ENCODE measurements at places on chromosomes 4 and X.

DNA sequence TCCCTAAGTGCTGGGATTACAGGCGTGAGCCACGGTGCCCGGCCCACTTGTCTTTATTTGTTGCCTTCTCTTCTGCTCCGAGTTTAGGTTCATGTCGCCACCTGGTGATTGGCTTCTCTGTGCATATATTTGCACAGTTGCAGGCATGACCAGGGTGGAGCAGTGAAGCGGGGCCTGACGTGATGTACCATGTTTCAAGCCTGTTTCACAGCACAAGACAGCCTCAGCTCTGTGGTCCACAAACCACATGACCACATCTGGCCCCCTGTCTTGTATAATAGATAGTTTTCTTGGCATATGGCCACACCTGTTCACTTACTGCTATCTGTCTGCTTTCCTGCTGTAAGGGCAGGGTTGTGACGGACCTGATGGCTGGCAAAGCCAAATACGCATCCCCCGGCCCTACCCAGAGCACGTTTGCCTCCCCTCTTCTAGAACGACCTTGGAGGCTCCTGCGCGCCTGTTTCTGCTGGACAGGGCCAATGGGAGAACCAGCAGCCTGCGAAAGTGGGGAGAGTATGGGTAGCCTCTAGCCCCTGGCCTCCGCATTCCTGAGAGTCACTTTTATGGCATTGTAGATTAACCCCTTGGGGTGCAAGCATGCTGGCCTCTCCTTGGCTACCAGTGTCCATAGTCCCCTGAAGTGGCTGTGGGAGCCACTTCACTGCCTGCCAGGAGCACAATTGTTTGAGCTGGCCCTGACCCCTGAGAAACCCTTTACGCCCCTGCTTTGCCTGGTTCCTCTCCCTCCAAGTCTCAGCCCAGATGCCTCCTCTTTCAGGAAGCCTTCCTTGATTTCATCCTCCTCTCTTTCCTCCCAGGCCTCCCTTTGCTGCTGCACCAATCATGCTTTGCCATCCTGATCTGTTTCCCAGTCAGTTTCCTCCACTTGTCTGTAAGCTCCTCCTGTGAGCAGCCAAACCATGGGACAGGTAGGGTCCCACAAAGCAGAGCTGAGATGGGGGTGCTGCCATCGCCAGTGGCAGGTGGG, 6.0 kb upstream of the SH3TC1 start:
- DNase-seq = no peak

DNA sequence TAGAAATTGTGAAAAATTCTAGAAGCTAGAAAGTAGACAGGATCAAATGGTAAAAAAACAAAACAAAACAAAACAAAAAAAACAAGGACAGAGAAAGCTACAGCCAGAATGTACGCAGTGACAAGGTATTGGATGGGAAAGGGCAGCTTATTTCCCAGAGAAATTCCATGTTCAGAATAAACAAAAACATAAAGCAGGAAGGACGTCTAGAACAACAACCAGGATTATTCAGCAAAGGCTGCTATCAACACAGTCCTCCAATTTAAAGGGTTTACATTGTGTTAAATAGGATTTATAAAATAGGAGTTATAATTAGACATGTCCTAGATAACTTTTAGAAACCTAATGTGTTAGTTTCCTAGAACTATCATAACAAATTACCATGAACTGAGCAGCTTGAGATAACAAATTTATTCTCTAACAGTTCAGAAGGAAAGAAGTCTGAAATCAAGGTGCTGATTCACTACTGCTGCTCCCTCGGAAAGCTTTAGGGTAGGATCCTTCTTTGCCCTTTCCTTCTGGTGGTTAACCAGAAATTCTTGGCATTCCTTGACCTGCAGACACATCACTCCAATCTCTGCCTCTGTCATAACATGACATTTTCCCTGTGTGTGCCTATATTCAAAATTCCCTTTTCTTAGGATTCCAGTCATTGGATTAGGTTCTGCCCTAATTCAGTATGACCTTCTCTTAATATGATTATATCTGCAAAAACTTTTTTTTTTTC, 175.6 kb downstream of the SNCA start:
- no peak for DNase-seq

GRCh38 chr4:94403751-94404150, 48.0 kb upstream of the PDLIM5 start:
- no peak for DNase-seq

- DNase-seq = no peak
Measured at GRCh38 chr4:16118090-16118489, 34.3 kb upstream of the PROM1 start.

GRCh38 chr4:30028826-30029225, 691.3 kb upstream of the PCDH7 start:
- no peak for DNase-seq

DNA sequence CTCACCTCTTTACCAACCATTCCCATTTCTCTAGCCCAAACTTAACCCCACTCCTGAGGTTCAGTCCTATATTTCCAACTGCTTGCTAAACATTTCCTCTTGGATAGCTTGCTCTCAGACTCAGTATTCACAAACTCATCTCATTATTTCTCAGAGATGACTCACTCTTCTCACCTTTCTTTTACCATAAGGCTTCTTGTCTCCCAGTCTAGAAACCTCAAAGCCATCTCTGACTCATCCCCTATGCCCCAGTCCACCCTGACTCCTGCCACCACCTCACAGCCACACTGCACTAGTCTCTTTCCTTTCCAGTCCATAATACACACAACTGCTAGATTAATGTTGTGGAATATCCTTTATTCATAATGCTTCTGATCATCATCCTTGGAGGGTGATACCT, 4.8 kb downstream of the FRMPD3 start:
- DNase-seq = no peak

DNA sequence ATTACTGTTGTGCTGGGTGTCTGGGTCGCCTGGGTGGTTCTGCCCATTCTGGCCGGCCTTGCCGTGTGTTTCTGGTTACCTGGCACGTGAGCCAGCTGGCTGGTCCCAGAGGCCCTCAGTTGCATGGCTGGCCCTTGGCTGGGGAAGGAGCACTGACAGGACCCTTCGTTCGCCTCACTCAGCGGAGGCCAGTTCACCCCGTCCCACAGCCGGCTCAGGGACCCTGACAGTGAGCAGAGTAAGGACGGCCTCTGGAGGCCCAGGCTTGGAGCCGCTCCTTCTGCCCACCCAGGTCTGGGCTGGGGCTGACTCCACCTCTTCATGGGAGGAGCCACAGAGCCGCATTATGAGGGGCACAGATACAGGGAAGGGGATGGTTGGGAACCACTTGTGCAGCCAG, 20.3 kb upstream of the HGFAC start:
- no peak for DNase-seq

GRCh38 chr4:151744614-151745013, 16.2 kb downstream of the GATB start:
- DNase-seq = no peak

- no peak for DNase-seq
Measured at GRCh38 chr4:47667552-47667951, 170.3 kb downstream of the CORIN start.

DNA sequence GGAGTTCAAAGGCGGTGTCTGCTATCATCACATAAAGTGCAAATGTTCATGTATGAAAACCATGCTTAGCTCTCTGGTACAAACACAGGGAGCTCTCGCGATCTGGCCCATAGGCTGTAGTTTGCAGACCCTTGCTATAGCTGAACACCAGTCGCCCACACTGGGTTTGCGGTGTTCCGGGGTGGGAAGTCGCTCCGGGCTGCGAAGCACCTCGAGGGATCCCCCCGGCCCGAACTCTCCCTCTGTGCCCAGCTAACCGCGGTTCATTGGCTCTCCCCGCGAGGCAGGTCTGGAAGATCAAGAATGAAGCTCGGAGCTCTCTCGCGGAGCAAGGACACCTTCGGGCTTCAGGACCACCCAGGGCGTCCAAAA, 341 bp upstream of the PRPS2 start:
- DNase-seq = no peak

DNA sequence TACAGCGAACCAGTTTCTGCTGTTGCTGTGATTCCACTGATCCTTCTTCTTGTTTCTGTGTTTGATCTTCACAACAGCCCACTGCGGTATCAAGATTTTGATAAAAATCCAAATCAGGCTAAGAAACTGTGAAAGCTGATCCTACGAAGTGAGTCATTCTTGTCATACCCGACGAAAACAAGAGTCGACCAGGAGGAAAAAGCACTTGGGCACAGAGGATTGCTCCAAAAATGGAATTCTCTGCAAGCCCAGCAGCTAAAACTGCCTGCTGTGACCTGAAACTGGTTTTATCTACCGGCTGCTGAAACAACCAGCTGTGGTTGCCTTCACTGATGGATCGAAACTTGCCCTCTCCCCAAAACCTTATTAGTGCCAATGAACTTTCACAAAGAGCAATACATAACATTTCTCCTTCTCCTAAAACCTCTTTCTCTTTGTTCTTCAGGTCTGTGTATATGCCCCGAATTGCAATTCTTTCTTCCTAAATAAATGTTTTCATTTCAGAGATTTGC, 607.0 kb upstream of the PRKX start:
- no peak for DNase-seq

GRCh38 chrX:106802388-106803275, at the start of gene TBC1D8B:
Gene TBC1D8B, plus strand, starts transcription at chrX:106802673. Its CDS starts 181 bp downstream, at chrX:106802854.
- peak; percentile 90 for DNase-seq

- DNase-seq = no peak
Measured at GRCh38 chr4:3829211-3829955, 63.2 kb downstream of the ADRA2C start.

DNA sequence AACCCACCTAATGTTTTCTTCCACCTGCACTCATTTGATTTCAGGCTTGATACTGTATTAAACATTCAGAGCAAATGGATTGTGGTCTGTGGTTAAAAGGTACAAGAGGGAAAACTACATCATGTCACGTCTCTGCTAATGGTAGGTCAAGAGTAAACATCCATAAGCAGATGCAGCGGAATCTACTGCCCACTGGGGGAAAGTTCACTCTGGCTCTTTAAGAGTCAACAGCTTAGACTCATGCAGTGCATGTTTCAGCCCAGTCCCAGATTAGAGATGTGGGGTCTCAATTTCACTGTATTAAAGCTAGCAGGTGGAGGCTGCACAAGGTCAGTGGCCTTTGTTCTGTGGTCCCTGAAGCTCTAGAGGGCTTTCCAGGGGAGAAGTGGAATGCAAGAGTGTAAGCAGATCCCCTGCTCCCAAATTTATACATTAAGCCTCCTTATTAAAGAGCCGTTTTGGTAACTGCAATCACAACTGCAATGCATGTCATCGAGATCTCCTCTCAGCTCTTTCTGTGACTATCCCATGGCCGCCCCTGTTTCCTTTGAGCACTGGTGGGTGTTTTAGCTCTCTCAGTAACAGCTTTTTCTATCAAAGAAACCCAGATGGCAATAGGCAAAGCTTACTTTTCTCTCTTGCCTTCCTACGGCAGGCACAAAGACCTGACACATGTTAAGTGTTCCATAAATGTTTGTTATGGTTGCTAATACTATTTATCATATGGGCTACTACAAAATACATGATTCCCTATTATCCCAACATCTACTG, 53.4 kb downstream of the LDB2 start:
- DNase-seq = peak; percentile 34

DNA sequence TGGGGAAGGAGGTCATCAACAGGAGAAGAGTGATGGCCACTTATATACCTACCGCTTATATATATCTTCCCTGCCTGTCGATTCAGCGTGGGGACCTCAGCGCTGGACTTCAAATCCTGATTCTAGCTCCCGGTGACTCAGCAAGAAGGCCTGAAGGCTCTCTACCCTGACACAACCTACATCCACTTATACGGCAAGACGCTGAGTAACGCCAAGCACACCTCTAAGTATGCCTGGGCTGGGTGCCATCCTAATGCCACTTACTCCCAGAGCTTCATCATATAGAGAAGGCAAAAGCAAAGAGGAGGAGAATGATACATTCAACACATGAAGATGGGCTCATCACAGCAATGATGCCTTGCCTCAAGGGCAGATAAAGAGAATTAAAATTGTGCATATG, 198.3 kb downstream of the CHIC2 start:
- DNase-seq = no peak

- no peak for DNase-seq
Measured at GRCh38 chr4:25163196-25163595, 2.9 kb upstream of the SEPSECS start.

All from HAP-1 (cell line).